ENCODE measurements at places on chromosomes 2 and 18.

DNA sequence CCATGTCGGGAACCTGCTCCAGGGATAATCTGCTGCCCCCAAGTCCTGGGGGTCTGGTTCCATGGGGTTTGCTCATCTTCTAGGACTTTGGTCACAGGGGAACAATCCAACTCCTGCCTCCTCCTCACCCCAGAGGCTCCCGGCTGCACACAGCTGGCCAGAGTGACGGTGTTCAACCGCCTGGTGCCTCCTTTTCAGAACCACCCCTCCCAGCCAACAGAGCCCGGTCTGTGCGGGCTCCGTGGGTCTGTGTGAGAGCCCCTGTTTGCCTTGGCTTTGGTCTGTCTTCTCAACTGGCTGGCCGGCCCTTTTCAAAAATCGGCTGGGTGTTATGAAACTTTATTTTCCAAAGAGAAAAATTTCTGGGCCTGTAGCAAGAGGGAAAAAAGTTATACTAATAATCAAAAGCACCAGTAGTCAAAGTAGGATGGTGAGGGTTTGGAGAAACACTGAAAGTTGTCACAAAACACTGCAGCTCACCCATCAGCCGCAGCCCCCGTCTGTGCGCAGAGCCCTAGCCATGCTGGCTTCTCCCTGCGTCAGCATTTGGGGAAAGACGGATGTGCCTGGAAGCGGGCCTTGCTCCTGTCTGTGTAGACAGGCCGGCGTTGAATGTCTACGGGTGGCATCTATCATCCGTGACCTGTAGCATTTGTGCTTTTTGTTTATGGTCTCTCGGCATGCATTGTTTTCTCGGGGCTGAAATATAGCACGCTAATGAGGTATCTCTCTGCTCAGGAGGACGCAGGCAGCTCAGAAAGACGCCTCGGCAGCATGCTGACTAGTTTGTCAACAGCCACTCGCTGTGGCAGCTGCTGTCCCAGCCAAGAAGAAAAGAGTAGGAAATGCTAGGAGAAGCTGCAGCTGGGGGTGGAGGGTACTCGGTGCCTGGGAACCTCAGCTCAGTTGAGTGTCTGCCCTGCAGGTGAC lies 138.6 kb downstream of the GLI2 start:
- no peak for DNase-seq

- no peak for DNase-seq
Measured at GRCh38 chr18:48924630-48925490, 25.9 kb downstream of the SMAD7 start.

GRCh38 chr2:195313962-195314361 lies 343.1 kb upstream of the SLC39A10 start:
- DNase-seq: no peak

DNA sequence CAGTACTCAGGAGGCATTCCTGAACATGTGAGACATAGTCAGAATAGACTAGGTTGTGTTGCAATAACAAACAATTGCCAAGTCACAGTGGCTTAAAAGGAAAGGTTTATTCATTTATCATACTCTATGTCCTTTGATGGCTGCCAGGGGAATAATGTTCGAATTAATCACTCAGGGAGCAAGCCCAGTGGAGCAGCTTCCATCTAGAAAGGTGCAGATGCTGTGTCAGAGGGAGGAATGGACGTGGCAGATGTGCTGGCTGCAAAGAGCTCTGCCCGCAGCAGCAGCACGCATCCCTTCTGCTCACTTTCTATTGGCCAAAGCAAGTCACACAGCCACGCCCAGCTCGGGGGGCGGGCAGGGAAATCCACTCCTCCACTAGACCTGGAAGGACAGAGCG lies 105.9 kb upstream of the AQP4 start:
- DNase-seq: no peak

DNA sequence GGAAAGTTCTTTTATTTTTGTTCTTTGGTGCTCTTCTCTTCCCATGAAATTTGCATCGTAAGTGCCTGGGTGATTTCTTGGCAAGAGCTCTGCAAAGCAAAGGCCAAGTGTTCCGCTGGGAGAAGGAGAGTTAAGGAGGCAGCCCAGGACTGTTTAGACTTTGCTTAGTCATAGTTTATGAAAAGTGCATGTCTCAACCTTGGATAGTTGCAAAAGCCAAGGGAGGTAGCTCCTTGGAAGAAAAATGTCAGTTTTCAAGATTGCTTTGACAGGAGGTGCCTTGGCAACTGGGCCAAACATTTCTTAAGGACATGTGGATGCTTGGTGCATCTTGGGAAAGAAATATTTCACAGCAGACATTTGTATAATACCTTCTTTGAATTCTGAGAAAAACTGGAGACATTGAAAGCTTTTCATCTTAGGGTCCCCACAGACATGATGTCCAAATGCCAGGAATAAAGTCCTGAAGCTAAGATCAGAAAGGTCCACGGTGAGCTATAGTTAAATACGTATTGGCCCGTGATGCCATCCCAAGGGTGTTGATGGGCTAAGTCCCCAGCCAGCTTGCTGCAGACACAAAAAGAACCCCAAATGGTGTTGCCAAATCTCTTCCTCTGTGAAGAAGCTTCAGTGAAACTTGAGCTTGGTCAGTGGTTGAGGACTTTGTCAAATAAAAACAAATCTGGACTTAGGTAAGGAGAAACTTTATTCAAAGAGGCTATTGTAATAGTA lies 96.3 kb upstream of the THUMPD2 start:
- DNase-seq: no peak

DNA sequence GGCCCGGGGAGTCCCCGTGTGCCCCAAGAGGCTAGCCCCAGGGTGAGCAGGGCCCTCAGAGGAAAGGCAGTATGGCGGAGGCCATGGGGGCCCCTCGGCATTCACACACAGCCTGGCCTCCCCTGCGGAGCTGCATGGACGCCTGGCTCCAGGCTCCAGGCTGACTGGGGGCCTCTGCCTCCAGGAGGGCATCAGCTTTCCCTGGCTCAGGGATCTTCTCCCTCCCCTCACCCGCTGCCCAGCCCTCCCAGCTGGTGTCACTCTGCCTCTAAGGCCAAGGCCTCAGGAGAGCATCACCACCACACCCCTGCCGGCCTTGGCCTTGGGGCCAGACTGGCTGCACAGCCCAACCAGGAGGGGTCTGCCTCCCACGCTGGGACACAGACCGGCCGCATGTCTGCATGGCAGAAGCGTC lies 16.9 kb upstream of the FAHD2A start:
- DNase-seq: no peak

GRCh38 chr2:189854187-189854586 lies 69.9 kb downstream of the PMS1 start:
- no peak for DNase-seq

- peak; percentile 48 for DNase-seq
Measured at GRCh38 chr2:205482399-205483081, 199.8 kb upstream of the NRP2 start.

DNA sequence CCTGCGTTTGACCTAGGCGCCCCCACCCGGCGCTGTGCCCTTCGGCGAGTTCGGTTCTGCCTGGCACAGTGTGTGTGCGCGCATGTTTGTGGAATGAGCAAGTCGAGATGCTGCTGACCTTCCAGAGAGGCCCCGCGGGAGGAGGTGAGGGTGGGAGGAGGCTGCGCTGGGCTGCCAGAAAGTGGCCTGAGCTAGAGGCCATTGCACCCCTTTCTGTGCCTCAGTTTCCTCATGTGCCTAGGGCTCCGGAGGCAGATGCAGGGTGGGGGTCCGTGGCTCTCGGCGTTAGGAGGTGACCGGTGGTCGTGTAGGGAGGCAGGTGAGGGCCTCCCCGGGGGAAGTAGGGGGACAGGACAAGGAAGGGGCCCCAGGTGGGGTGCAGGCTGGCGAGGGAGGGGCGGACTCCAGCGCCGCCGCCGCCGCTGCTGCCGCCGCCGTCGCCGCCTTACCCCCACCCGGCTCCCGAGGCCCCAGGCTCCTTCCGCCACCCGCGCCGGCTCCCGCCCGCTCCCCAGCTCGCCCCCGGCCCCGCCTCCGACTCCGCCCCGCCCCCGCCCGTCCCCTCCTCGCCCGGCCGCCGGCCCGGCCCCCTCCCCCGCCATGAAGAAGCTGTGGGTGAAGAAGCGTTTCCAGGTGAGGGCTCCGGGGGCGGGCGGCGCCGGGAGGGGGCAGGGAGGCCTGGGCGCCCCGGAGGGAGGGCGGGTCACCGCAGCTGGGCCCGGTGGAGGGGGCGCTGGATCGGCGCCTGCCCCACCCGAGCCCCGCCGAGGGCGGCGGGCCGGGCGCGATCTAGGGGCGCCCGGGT lies 7.0 kb downstream of the SPEG start:
- no peak for DNase-seq

GRCh38 chr18:3135536-3135935 lies 84.2 kb downstream of the MYOM1 start:
- no peak for DNase-seq

DNA sequence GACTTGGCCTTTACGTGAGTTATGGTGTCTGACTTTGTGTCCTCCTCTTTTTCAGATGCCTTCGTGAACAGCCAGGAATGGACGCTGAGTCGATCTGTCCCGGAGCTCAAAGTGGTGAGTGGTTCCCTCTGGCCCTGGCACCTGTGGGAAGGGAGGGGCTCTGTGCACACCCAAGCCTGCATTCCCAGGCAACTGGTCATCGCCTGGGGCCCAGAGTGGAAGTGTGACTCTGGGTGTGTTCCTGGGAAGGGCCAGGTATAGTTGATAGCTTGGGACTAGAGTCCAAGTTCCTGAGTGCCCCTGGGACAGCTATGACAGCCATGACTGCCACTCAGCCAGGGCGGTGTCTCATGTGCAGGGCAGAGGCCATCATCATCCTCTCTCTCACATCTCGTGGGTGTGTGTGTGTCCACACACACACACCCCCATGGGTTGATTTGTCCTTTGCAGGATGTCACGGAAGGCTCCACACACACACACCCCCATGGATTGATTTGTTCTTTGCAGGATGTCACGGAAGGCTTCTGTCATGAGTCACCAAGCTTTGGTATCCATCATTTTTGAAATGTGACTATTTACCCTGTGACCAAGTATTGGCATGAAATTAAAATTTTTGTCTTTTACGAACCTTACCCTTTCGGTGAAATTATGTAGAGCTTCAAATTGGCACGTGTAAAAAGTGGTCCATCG lies 215.4 kb downstream of the AGAP1 start:
- no peak for DNase-seq

DNA sequence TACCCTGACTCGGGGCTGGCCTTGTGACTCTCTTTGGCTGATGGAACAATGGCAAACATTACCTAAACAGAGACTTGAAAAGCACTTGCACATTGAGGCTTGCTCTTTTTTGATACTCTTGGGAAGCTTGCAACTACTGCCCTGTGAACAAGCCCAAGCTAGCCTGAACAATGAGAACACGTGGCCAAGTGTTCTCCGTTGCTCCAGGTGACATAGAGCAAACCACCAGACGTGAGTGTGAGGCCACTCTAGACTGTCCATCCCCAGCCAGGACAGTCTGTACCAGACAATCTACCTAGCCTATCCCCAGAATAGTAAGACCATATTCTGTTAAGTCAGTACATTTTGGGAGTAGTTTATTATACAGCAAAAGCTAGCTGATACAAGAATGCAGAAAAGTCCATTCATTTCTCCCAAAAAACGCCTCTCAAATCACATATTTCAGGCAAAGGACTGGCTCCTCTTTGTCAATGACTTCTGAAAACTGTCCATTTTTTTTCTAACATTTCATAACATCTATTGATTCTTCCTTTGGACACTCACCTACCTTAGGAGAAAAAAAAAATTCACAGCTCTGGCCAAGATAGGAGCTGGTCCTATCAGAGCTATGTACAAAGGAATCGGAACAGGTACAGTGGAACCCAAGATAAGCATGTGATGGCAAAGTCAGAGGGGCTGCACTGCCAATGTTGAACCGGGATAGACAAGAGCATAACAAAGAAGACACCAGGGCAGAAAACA lies 142.1 kb upstream of the PKDCC start:
- DNase-seq: no peak

GRCh38 chr18:48202006-48202348 lies 207.2 kb downstream of the ZBTB7C start:
- DNase-seq: no peak

All from iPS DF 6.9 (cell line).